ENCODE measurements at places on chromosomes 5 and 9. TPM values are rescaled to one million over a fixed set of nuclear protein-coding genes. Genes with fewer than 3 reads are reported as not detected.

Gene STOML2
- 157 TPM for total RNA-seq

Gene PAEP
- not detected for total RNA-seq

Gene SHROOM1
- 8.6 TPM for total RNA-seq

Gene FABP6
- total RNA-seq = not detected

Data from smooth muscle cell of trachea (primary cell).